NCI-H1436 treated with DMSO at 0.1 percent for 48 hours (cell line): ENCODE measurements at places on chromosomes 12 and 14.

DNA sequence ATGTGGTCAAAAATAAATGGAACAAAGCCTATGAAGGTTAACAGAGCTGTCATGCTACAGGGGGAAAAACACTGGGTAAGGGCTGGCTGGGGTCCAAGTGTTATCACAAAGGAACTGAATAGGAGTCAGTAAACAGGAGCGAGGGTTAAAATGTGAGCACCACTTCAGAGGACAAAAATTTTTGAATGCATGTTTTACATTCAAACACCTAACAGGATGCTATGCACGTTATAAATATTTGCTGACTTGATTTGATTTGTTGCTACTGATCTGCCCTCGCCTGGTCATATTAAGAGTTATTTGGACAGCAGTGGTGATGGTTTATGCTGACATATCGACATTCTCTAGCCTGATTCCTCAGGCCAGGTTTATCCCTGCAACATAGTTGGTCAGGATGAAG is 7.4 kb upstream of the KTN1 start:
- DNase-seq, result no peak

GRCh38 chr12:50949801-50950302 is 2.5 kb upstream of the HIGD1C start:
- DNase-seq, result no peak

GRCh38 chr14:25411781-25412757 is 362.1 kb upstream of the STXBP6 start:
- DNase-seq, result no peak

GRCh38 chr12:100494538-100494937 is 20.9 kb downstream of the NR1H4 start:
- DNase-seq, result no peak

GRCh38 chr12:109894939-109895338 is 5.1 kb upstream of the TCHP start:
- DNase-seq, result no peak

GRCh38 chr14:89422181-89422951 is 5.3 kb upstream of the FOXN3 start:
- DNase-seq, result no peak

DNA sequence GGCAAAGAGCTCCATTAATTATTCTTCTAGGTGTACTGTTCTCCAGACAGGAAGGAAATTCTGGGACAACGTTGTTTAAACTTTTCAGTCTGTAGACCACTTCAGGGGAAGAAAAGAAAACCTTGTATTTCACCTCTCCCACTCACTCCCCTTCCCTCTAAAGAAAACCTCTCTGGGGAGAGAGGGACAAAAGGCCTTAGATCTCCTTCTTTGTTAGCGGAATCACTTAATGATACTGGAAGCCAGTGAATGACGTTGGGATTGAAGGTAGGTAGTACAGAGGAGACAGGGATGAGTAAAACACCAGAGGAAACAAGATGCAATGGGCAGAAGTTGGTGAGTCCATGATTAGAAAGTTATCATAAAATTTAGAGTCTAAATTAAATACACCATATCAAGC is 38.7 kb upstream of the SGPP1 start:
- DNase-seq, result no peak

- no peak for DNase-seq
Observed at GRCh38 chr12:120249266-120249874, 16.2 kb downstream of the PXN start.

- DNase-seq, result no peak
Observed at GRCh38 chr12:94405413-94406116, 54.1 kb downstream of the CEP83 start.

DNA sequence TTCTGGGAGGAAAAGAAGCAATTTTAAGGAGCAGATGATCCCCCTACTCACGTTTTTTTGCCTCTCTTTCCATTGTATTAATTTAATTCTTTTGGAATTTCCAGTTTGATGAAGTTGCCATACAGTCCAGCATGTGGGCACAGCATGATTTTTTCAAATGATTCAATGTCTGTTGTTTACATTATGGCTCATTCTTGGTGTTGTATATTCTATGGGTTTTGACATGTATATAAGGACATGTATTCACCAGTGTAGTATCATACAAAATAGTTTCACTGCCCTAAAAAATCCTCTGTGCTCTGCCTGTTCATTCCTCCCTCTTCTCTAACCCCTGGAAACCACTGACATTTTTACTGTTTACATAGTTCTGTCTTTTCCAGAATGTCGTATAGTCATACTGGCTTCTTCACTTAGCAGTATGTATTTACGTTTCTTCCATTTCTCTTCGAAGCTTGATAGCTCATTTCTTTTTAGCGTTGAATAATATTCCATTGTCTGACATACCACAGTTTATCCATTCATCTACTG is 13.3 kb upstream of the KLHDC2 start:
- DNase-seq, result no peak

GRCh38 chr12:26867080-26867479 is 34.1 kb upstream of the ITPR2 start:
- no peak for DNase-seq

DNA sequence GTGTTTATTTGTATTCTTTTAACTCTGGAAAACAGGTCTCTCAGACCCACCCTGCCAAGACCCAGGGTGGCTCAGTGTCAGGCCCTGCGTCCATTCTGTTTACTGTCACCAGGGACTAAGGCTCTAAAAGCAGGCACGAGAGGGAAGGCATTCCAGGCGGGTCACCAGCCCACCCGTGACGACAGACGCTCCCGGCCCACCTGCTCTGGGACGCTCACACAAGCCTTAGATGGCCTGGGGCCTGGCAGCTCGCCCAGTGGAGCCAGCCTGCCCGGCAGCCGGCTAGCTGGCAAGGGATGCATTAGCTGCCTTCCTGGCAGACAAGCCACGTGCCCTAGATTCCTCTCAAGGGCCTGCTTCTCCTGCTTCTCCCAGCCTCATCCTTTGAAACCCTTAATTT is 9.2 kb upstream of the NUAK1 start:
- DNase-seq, result no peak

DNA sequence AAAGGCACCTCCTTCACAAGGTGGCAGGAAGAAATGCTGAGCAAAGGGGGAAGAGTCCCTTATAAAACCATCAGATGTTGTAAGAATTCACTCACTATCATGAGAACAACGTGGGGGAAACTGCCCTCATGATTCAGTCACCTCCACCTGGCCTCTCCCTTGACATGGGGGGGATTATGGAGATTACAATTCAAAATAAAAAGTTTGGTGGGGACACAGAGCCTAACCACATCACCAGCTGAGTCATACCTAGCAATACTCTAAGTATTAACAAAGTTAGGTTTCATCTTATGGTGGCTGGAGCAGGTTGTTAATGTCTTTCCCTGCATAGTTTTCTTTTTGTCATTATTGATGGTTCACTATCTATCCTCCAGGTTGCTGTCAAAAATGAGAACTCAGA is 113.2 kb upstream of the PPFIA2 start:
- no peak for DNase-seq

- DNase-seq, result no peak
Observed at GRCh38 chr14:52977798-52978197, 26.9 kb upstream of the FERMT2 start.

DNA sequence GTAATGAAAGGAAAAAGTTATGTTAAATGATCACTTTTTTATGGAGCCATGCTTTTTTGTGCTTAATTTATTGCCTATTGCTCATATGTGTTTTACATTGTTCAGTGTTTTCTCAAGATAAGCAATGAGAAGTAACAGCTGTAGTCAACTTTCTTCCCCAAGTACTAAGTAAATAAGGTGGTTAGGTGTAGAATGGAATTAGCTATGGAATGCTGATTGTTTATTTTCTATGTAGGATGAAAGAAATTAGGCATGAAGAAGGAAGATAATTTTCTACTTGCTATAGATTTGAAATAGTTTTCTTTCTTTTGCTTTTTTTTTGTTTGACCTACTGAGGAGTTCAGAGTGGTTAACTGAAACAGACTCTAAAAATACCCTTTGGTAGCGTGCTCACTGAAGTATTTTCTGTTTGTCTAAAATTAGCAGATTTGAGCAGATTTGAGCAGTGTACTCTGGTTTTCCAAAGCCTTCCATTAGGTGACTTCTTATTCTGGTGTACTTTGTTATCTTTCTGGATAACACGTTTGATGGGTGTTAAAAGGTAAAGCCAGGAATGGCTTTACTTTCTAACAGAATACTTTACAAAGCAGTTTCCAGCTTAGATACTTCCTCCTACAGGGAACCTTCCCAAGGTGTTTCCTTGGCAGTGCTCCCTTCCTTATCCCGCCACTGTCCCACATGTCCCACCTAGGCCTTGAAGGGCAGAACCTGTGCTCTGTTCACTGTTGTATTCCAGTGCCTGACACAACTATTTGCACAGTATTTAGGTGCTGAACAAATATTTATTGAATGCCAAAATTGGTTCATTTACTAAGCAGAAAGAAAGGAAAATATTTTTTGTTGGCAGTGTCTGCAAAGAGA is 56.0 kb downstream of the RASSF3 start:
- DNase-seq, result no peak

DNA sequence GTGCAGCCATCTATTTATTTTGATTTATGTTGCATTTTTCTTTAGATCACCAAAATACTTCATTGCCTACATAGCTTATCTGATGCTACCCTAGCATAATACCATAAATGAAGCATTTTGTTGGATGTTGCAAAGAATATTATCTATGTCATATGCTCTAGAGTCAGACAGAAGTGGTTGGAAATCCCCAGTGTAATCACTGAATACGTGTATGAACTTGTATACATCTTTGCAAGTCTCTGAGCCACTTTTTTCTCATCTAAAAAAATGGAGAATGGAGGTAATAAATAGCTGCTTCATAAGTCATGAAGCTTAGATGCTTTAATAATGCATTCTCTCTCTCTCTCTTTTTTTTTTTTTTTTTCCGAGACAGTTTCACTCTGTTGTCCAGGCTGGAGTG is 18.5 kb downstream of the EVL start:
- no peak for DNase-seq

GRCh38 chr14:78253986-78254385 is 83.8 kb downstream of the NRXN3 start:
- DNase-seq, result no peak

DNA sequence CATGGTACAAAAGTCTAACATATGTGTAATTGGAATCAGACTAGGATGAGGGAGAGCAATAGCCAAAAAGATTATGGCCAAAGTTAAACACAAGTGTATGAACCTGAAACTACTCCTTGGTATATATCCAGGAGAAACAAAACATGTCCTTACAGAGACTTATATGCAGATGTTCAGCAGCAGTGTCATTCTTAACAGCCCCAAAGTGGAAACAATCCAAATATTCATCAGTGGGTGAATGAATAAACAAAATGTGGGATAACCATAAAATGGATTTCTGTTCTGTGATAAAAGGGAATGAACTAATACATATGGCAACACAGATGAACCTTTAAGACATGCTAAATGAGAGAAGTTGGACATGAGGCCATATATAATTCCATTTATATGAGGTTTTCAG is 30.2 kb downstream of the PWP1 start:
- DNase-seq, result no peak

DNA sequence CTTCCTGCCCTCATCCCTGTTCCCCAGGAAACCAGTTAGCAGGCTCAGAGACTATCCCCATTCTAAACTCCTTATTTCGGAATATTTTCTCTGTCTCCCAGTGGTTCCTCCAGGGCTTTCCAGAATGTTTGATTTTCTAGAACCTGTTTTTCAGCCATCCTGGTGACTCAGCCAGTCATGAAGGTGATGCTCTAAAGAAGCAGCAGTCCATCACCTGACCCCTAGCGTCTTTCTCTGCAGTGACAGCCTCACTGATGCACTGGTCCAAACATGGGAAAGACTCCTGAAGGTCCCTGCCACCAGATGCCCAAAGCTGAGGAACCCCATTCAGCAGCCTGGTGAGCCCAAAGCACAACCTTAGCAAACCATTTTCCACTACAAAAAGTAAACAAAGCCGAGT is 212.6 kb downstream of the PHETA1 start:
- DNase-seq, result no peak

GRCh38 chr14:54981698-54982097 is 45.2 kb downstream of the WDHD1 start:
- no peak for DNase-seq

GRCh38 chr14:68664225-68664681 is 128.6 kb downstream of the ZFP36L1 start:
- DNase-seq, result no peak

DNA sequence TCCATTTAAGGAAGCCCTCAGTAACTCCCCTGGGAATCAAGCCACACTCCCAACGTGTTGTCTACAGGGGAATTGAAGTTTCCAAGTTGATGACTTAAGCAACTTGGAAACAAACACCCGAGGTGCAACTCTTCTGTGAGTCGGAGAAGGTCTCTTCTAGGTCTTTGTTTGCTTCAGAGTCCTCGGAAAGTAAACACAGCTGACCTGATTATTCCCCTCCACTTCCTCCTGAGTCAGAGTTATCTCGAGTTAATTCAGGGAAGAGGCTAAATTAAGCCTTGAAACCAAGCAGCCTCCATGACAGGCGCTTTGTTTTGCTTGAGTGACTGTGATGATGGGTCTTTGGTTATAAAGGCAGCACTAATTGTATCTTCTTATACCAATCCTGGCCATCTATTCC is 41.8 kb downstream of the TUNAR start:
- DNase-seq, result peak; percentile 46

DNA sequence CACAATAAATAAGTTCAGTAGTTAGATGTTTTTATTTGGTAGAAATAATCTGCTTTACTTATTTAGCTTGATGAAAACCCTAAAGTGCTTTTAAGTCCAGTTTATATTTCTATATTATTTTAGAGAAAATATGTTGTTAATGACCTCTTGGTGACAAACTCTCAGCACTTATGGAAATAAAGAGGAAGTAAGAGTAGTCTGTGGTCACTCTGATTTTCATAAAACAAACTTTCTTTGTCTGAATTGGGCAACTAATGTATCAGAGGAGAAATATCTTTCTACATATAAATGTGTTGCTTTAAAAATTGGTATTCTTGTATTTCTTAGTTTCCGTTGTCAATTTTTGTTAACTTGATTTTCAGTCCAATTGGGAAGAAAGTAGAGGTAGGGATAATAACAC is 878.9 kb upstream of the SEL1L start:
- DNase-seq, result no peak

GRCh38 chr12:23428758-23429157 is 520.7 kb downstream of the SOX5 start:
- no peak for DNase-seq

GRCh38 chr12:1471224-1471623 is 123.2 kb downstream of the FBXL14 start:
- no peak for DNase-seq

DNA sequence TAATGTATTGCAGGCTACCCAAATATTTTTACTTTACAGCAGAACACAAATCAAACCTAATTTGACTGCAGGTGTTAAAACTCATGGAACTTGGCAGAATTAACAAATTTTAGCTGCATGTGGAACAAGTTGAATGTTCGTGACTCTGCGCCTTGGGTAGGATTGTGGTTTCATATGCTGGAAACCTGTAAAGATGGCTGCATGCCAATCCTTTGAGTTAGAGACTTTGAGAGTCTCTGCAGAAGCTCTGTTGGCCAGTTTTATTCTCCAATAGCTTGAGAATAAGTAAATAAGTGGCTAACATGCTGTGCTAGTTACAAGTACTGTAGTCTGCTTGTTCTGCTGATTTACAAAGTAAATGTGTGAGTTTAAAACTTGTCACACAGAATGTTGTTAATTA is 77.8 kb downstream of the PDE6H start:
- no peak for DNase-seq

GRCh38 chr12:51162217-51162616 is 10.7 kb downstream of the TFCP2 start:
- DNase-seq, result no peak
